ENCODE measurements at places on chromosomes 4 and X. TPM values are rescaled to one million over a fixed set of nuclear protein-coding genes. Genes with fewer than 3 reads are reported as not detected.

The HERC3 gene
- 54.1 TPM for total RNA-seq

The TBC1D1 gene
- total RNA-seq: 56.5 TPM

The CFP gene
- 24.8 TPM for total RNA-seq

The GRPR gene
- 0.27 TPM for total RNA-seq

The NUP62CL gene
- total RNA-seq: 1.4 TPM

The BMX gene
- 3.0 TPM for total RNA-seq

The RAI2 gene
- total RNA-seq: 26.5 TPM

GRCh38 chr4:65893957-65894755 is 223.9 kb upstream of the EPHA5 start:
- no peak for DNase-seq

DNA sequence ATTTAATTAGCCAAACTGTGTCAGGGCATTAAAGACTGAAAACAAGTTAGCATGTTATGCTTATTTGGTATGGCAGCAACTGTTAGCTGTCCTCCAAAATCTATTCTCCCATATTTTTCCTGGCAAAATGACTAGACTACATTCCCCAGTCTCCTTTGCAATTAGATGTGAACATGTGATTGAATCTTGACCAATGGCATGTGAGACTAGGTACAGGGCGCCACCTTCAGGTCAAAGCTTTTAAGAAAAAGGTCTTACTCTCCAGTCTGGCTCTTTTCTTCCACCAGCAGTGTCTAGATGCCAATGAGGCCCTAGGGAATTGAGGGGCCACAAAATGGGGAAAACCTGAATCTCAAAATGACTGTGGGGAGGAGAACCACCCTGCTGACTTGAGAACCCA is 408.2 kb downstream of the SMARCA1 start:
- no peak for DNase-seq

DNA sequence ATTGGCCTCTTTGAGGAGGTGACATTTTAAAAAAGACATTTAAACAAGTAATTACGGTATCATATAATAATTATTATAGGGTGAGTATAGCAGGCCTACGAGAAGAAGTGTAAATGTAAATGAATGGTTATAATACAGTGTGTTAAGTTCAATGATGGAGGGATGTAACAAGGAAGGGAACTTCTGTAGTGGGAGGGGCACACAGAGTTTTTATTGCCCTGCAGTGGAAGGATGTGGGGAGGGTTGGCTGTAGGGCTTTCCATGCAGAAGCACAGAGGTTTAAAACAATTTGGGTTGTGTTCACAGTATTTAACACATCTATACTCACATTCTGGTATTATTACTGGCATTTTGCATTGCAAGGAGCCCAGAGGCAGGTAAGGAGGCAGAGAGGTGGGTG is 41.1 kb downstream of the AFF1 start:
- DNase-seq: no peak

GRCh38 chr4:144353292-144353691 is 212.8 kb upstream of the GYPA start:
- DNase-seq: no peak

DNA sequence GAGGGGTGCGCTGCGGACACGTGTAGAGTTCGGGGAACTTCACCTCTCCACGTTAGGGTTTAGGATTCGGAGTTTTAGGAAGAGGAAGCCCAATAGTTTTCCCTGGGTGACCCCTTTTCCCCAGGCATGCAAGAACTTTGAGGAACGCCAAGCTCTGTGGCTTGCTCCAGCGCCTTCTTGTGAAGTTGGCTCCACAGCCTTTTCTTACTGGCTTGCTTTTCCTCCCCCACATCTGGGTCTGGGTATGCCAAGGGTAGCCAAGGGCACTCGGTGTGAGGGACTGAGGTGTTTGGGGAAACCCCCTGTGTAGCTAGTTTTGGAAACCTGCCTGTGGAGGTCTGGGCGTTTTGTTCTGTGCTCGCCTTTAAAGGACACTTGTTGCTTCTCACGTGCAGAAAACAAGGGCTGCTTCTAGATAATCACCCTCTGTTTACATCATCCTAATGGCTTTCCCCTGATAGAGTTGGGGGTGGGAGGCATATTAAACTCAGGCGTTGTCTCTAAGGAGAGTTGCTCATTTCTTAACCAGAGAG is 746 bp downstream of the EDNRA start:
- no peak for DNase-seq

DNA sequence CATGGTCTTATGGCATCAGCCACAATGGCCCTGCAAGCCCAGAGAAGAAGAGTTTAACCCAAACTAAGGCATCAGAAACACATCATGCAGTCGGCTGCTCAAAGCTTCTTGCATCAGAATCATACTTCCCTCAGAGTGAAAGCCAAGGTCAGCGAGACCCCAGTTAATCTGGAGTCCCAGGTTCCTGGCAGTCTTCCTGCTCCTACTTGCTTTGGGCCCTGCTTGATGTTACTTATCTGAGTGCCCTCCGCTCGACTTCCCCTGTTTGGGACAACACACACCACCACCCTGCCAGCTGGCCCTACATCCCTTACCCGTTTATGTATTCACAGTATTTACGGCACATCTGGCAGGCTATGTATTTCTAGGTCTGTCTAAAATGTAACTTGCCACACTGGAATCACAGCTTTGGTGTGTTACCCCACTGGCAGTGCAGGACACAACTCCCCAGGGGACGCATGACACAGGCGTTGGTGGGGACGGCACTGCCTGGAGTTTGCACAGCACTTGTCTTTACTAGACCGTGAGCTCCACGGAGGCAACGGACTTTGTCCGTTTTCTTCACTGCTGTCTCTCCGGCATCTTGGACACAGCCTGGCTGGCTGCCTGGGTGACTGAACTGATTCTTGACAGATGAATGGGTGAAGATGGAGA is 22.8 kb downstream of the CRMP1 start:
- DNase-seq: no peak

GRCh38 chrX:109889289-109890006 is 113.5 kb upstream of the TMEM164 start:
- DNase-seq: no peak

DNA sequence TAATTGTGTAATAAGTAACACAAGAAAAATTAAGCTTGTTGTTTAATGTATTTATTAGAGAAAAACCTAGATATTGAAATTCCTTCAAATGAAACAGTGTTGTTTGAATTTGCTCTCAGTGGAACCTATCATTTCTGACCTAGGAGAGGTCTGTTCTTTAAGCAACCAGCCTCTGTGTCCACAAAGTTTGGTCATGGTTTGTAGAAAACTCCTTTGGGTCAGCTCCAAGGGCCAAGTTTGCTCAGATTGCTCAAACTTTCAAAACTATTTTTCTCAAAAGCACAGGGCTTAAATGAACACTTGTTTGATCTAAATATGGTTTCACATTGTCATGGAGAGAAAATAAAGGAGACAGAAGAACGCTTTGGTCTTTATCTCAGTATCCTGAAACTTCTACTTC is 29.6 kb upstream of the RPL34 start:
- no peak for DNase-seq

- DNase-seq: no peak
These were observed 215.4 kb upstream of the MAB21L2 start for GRCh38 chr4:150366487-150366999.

GRCh38 chrX:11397680-11398079 is 104.5 kb downstream of the AMELX start:
- DNase-seq: no peak

GRCh38 chr4:110898290-110898689 is 275.4 kb upstream of the PITX2 start:
- DNase-seq: no peak

- DNase-seq: no peak
These were observed 146.5 kb upstream of the PCDH18 start for GRCh38 chr4:137678796-137679195.

GRCh38 chr4:36283912-36284465 is 2.6 kb downstream of the DTHD1 start:
- DNase-seq: no peak

Data from lower lobe of right lung (tissue), 2 donors.